Activated CD4-positive, alpha-beta T cell treated with anti-CD3 and anti-CD28 coated beads, Interleukin-2, amount 50 U/mL, for 1 hour (primary cell): ENCODE measurements at places on chromosomes 2 and 18.

GRCh38 chr2:15894481-15895144 lies 45.7 kb upstream of the MYCN start:
- no peak for DNase-seq

- DNase-seq, result no peak
Observed at GRCh38 chr2:139296672-139297209, 516.6 kb upstream of the NXPH2 start.

DNA sequence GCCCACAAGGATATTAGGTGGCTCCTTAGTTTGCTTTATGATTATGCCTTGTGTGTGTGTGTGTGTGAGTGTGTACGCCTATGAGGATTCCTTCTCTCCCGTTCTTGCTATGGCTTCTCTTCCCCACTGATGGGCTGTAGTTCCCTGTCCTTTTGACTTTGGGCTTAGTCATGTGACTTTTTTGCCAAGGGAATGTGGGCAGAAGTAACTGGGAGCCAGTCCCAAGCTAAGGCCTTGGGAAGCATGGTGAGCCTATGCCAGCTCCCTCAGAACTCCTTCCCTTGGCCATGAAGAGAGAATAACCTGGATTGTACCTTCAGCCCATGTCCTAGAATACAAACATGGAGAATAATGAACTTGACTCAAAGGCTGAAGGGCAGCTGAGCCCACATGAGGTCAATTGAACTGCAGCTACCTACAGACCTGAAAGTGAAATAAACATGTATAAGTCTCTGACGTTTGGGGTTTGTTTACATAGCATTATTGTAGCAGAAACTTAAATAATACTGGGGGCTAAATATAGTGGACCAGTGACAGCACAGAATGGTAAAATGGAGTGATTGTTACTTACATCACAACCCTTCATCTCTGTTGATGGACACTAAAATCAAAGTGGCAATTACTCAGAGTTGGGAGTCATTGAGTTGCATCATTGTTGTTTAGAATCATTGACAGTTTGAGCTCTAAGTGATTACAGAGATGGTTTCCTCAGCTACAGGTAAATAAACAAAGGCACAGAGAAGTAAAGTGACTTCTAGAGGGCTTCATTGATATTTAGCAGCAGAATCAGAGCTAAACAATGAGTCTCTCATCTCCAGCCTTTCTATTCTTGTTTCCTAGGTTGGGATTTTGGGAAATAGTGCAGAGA lies 15.3 kb upstream of the IL36G start:
- DNase-seq, result no peak

DNA sequence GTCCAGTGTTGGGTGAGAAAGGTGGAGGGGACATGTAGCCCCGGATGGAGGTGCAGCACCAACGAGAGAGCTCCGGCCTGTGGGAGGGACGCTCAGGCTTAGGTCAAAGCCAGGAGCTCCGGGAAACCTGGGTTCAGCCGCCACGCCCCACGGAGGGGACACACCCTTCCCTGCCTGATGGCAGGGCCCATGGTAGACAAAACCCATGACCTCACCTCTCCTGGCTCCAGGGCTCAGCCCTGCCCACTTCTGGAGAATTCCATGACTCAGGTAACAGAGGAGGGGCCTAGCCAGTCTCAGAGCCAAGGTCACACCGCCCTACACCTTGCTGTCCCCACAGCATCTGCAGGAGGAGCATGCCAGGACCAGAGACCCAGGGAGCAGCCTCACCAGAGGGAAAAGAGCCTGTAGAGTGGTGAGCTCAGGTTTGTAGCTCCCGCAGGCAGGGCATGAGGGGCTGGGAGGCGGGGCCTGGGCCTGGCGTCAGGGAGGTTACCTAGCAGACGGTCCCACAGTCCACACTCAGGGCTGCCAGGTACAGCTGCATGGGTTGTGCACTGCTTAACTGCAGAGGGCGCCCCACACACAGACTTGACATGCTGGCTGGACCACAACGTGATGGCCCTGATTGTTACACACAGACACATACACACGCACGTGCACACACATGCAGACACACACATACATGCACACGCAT lies 70.8 kb upstream of the SMAD7 start:
- peak; percentile 14 for DNase-seq

- no peak for DNase-seq
Observed at GRCh38 chr2:169734169-169734847, 676 bp downstream of the KLHL23 start.

DNA sequence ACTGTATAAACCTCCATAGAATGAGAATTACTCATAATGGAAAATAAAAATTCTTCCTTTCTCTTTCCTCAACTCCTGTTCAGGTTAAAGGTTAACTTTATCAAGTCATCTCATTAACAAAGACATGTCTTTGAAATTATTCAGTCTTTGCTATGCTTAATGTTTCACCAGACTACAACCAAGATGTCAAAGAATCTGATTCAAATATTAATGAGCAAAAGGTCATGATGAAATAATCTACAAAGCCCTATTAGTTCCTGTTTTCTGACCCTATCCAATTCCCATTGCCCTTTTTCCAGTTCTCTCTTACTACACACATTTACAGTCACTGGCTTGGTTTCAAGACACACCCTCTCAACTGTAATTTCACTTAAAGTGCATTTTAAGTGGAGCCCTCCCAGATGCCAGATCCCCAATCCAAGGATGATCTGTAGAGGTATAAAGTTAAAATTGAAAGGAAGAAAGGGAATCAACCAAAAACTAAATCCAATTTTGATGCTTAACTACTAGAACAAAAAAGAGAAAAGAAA lies 246.9 kb upstream of the CYP26B1 start:
- no peak for DNase-seq

DNA sequence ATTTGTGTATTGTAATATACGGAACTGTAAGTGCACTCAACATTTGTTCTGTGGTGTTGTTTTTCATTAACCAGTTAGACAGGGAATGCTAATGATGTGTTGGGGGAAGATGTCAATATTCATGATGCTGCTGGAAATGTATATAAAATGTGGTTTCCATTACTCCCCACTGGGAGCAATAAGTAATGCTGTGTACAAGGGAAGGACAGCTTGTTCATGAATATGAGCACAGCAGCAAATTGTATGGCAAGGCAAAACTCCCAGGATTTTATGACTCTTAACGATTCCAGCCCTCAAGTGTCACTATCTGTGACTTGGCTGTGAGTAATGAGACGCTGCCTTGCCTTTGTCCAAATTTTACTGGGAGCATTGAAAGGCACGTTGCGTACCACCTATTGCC lies 312.4 kb upstream of the DDX18 start:
- no peak for DNase-seq

- DNase-seq, result no peak
Observed at GRCh38 chr2:240760121-240760520, 59.9 kb downstream of the KIF1A start.

- DNase-seq, result no peak
Observed at GRCh38 chr18:73826098-73826497, 321.5 kb downstream of the FBXO15 start.

DNA sequence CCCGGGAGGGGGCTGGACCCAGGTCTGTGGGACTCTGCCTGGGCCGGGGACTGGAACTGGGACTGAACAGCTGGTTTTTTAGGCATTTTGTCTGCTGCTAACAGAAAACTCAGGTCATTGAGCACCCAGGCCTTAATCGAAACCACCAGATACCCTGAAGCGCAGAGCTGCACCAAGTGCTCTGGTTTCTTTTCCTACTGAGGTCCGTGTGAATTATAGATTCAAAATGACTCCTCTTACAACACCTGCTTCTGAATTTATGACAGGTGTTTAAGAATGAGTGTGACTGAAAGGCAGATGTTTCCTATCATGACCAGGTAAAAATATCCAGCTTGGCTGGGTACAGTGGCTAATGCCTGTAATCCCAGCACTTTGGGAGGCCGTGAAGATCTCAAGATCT lies 47.8 kb downstream of the TRAPPC12 start:
- no peak for DNase-seq

- no peak for DNase-seq
Observed at GRCh38 chr18:58118536-58118935, 74.5 kb downstream of the NEDD4L start.

DNA sequence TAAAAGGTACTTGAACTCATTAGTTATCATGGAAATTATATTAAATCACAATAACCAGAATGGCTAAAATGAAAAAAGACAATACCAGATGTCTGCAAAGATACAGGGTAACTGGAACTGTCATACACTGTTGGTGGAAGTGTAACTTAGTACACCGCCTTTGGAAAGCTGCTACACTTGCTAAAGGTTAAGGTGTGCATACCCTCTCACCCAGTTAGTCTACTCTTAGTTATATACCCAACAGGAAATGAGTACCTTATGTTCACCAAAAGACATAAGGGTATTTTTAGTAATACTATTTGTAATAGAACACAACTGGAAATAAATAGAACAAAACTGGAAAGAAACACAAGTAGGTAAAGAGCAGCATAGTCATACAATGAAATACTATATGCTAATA lies 155.8 kb upstream of the THUMPD2 start:
- no peak for DNase-seq
